Transverse colon (tissue), 4 donors: ENCODE measurements at places on chromosomes 5 and 9. TPM values are rescaled to one million over a fixed set of nuclear protein-coding genes. Genes with fewer than 3 reads are reported as not detected.

DNA sequence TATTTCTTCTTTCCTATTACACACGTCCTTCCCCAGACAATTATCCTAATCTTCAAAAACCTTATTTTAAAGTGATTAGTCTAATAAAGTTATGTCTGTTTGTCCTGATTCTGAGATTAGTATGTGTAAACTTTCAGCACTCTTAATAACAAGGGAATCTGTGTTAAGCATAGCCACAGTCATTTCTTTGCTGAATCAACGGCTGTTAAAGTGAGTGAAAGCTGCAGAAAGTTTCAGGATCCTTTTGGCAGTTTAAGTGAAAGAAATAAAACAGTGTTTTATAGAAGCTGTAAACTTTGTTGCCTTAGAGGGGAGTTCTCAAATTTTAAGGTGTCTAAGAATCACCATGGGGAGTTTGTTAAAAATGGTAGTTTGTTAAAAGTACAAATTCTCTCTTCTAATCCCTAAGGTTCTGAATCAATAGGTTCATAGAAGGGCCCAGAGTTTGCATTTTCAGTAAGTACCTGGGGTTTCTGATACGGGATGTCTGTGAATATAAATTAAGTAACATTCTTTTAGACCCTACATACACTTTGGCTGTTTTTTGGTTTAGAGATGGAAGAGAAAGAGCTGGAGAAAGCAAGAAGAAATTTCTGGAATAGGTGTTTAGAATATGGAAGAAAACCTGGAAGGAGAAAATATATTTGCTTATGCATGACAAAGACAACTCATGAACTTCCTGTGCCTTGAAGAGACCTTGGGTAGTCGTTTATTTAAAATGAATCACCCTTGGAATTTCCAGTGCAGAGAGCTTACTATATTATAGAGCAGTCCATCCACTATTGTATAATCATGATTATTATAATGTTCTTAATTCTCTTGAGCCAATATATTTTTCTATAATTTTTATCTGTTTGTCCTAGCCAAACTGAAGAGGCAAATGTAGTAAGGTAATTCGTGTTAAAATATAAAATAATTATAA is 45.7 kb downstream of the SCAMP1 start:
- H3K36me3 ChIP-seq: no peaks in the 10 kb centered on the region
- no peak overlapping the region for H3K27ac ChIP-seq
- H3K27me3 ChIP-seq: no peaks in the 10 kb centered on the region
- no peak overlapping the region for H3K4me3 ChIP-seq

MUSK gene
- total RNA-seq: not detected

GRCh38 chr5:156513123-156513815 is 186.3 kb downstream of the SGCD start:
- H3K27me3 ChIP-seq: no peaks in the 10 kb centered on the region
- H3K36me3 ChIP-seq: no peaks in the 10 kb centered on the region

DNA sequence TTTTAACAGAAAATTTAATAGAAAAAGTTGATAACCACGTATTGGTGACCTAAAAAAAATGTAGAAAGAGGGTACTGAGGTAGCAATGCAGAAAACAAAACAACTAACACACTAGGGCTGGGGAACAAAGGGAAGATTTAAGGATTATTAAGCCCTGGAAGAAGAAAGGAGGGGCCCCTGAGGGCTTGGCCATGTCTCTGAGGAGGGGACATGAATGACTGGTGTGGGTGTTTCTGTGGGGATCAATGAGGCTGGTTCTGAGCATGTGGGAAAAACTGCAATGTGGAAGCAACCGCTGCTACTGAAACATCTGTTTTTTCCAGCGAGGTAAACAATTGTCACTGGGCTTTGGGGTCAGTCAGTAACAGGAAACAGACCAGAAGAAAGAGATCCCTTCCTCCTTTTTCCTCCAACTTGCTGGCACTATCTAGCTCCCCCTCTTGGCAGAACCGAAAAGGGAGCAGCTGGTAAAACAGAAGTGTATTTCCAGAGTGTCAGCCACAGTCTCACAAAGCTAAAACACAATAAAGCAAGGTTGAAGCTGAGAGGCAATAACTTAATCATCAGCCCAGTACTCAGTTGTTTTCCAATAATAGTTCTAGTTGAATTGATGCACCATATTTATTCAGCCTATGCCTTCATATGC is 48.3 kb downstream of the ATPSCKMT start:
- no peaks in the 10 kb centered on the region for H3K36me3 ChIP-seq
- no peaks in the 10 kb centered on the region for H3K27me3 ChIP-seq
- no peak for DNase-seq
- H3K4me1 ChIP-seq: no peaks in the 10 kb centered on the region

DNA sequence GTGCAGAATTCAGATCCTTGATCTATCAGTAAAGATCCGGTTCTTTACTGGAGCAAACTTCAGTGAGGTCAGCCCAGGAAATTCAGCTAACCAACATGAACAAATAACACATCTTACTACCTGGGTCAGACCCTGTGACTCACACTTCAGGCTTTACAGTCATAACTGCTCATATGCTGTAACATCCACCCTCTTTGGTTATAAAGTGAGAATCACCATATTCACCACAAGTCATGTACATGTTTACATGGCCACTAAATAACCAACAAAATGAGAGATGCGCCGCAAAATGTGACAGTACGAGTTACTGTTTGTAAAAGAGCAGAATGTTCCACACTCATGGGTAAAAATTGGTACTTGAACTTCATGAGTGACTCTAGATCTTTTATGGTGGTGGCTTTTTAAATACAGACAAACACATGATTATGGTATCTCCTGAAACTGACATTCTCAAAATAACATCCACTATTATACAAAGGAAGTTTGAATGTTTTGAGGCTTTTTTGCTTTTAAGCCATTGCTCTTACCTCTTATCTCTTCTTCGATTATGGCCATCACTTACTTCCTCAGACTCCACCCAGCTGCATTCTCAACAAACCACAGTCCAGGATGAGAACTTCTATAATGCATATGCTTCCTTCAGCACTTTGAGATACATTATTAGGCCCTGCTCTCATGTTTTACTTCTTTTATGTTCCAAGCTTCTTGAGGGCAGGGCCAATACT is 516.6 kb downstream of the RAB3C start:
- peaks cover 38% of the 10 kb centered on the region for H3K4me1 ChIP-seq
- H3K36me3 ChIP-seq: no peaks in the 10 kb centered on the region
- DNase-seq: no peak
- H3K4me3 ChIP-seq: no peak overlapping the region
- peak overlapping the region; percentile 35 for H3K27ac ChIP-seq
- no peaks in the 10 kb centered on the region for H3K27me3 ChIP-seq

DNA sequence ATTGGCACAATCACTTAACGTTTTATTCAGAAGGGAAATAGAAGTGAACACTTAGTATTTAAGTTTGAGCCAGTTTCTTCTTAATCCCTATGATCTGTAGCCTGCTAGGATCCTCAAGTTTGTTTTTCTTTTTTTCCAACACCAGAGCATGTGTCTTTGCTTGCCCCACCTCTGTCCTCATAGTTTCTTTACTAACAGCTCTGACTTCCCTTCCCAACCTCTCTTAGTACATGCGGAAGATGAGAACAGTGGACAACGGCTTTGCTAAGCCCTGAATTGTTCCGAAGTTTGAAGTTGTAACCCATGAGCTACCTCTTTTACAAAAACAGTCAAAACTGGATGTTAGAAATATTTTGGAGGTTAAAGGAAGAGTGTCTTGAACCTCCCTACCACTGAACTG is 61.7 kb upstream of the TAF11L2 start:
- peak overlapping the region; percentile 58 for H3K27ac ChIP-seq
- H3K36me3 ChIP-seq: no peaks in the 10 kb centered on the region
- H3K4me1 ChIP-seq: no peaks in the 10 kb centered on the region
- DNase-seq: no peak

- H3K36me3 ChIP-seq: no peaks in the 10 kb centered on the region
- DNase-seq: no peak
- peaks cover 6% of the 10 kb centered on the region for H3K4me1 ChIP-seq
- H3K27me3 ChIP-seq: no peaks in the 10 kb centered on the region
These were observed 9.0 kb downstream of the FXN start for GRCh38 chr9:69044240-69045219.

DNA sequence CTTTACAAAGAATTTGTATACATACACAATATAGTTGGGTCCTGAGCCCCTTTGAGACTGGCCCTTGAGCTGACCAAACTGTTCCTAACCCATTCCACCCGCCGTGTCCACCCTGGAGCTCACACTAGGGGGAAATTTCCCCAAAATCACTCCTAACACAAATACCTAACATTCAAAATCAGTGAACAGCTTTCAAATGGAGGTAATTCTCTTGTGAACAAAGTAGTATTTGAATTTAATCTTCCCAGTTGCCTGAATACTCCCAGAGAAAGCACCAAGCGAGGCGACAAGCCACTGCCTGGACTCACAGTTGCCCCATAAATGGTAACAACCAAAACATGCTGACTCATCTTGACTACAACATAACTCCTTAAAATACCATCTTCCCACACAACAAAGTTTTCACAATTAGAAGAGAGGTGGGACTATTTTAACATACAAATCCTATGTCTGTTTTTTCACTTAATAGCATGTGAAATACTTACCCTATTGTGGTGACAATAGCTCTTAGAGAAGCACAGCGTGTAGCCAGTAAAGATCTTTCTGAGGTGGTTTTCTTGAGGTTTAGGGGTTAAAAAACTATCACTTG is 31.7 kb upstream of the SCAMP1 start:
- no peaks in the 10 kb centered on the region for H3K36me3 ChIP-seq
- H3K27me3 ChIP-seq: no peaks in the 10 kb centered on the region
- no peaks in the 10 kb centered on the region for H3K4me1 ChIP-seq
- no peak overlapping the region for H3K27ac ChIP-seq

KIF24 gene
- total RNA-seq: 1.4 TPM

GRCh38 chr9:133397895-133398294 is 19.9 kb downstream of the REXO4 start:
- no peaks in the 10 kb centered on the region for H3K4me1 ChIP-seq
- no peaks in the 10 kb centered on the region for H3K36me3 ChIP-seq
- H3K4me3 ChIP-seq: no peak overlapping the region
- H3K27me3 ChIP-seq: peaks cover 36% of the 10 kb centered on the region
- no peak for DNase-seq

PRRT1B gene
- total RNA-seq: 1.6 TPM

- no peak for DNase-seq
- no peak overlapping the region for H3K4me3 ChIP-seq
- H3K4me1 ChIP-seq: no peaks in the 10 kb centered on the region
These were observed 158.6 kb downstream of the MELK start for GRCh38 chr9:36731068-36731956.

DNA sequence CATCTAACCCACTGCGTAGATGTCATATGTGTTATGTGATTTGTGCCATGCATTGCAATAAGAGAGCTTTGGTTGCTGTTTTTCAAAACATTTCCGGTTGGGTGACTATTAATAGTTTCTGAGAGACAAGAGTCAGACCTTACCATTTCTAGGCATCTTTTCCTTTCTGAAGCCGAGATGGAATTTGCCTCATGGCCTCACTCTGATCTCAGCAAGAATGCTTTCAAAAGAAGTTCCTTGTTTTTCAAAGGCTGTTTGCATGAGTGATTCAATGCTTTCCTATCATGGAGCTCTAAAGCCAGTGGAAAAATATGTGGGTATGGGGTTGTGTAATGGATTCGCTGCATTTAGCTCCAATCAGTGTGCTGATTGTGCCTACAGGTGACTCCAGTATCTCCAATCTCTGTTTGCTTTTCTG is 203.1 kb upstream of the PPP1R2B start:
- no peaks in the 10 kb centered on the region for H3K36me3 ChIP-seq
- H3K27me3 ChIP-seq: no peaks in the 10 kb centered on the region
- no peak overlapping the region for H3K27ac ChIP-seq
- DNase-seq: no peak

DNA sequence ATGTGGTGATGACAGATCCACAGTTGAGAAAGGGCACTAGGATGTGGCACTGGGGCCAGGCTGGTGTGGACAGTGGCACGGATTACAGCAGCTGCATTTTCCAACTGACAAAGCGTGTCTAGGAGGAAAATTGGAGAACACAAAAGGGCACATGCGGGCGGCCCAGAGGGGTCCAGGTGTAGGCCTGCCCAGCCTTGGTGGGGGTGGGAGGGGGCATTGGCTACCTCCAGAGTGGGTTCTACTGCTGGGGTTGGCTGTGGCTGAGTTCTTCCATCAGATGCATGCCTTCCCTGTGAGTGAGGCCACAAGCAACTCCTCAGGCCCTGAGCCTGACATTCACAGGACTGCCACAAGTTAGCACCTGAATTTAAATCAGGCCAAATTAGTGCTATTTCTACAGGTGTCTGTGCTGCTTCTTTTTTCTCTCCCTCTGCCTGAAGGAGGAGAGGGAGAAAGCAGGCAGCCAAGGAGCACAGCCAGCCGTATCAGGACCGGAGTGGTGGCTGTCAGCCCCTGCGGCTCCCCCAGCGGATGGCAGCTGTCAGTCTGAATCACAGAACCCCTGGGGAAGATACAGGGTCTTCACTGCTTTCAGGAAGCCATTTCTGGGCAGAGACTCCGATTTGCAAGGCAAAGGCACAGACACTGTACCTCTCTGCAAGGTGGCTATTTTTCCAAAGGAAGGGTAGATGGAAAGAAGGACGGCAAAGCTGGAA is 464.2 kb downstream of the SPOCK1 start:
- H3K27me3 ChIP-seq: no peaks in the 10 kb centered on the region
- H3K4me3 ChIP-seq: no peak overlapping the region
- DNase-seq: no peak
- no peaks in the 10 kb centered on the region for H3K36me3 ChIP-seq

NPDC1 gene
- total RNA-seq: 452 TPM

- no peak overlapping the region for H3K27ac ChIP-seq
- H3K27me3 ChIP-seq: no peaks in the 10 kb centered on the region
- H3K36me3 ChIP-seq: peaks cover 2% of the 10 kb centered on the region
- no peak for DNase-seq
- H3K4me1 ChIP-seq: no peaks in the 10 kb centered on the region
- no peak overlapping the region for H3K4me3 ChIP-seq
These were observed 31.9 kb upstream of the C5orf24 start for GRCh38 chr5:134813827-134814226.
